SK-MEL-5 (cell line): ENCODE measurements at places on chromosomes 11 and 22.

- no peak for DNase-seq
Measured at GRCh38 chr22:49660321-49660720, 167.4 kb downstream of the BRD1 start.

DNA sequence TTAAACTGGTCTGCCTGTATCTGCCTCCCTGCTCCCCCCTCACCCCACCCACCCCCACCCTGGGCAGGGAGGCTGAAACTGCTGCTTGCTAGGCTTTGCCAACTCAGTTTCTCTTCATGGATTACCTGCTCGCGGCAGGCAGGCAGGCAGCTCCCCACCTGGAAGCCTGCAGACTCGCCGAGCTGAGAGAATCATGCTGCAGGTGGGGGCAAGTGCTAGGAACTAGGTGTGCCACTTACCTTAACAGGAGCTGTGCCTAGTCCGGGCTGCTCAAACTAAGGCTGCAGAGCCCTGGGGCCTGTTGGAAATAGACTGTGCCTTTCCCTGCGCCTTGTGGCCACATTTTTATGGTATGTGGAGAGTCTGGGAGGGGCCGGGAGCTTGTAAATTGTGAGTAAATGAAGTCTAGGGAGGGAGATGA lies 30.3 kb downstream of the MARK2 start:
- DNase-seq: no peak

DNA sequence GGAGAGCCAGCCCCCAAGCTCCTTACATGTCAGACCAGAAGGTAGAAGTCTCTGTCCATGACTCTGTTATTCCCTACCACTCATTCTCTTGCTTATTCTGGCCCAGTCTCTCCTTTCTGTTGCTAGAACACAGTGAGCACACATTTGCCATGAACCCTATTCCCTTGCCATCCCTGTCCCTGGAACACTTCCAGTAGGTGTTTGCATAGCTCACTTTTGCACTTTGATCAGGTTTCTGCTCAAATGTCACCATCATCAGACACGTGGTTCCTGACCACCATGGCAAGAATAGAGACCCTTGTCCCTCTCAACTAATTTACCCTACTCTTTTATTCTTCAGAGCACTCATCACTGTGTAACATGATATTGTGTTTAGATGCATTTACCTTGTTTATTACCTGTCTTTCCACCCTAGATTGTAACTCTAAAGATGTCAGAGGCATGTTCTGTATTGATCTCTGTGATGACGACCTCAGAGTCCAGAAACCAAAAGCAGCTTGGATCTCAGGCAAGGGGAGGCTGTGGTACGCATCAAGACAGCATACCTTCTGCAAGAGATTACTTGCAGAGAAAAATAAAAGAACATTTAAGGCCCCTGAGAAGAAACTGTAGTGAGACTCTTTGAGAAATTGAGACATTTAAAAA lies 606.4 kb downstream of the OPCML start:
- DNase-seq: no peak

DNA sequence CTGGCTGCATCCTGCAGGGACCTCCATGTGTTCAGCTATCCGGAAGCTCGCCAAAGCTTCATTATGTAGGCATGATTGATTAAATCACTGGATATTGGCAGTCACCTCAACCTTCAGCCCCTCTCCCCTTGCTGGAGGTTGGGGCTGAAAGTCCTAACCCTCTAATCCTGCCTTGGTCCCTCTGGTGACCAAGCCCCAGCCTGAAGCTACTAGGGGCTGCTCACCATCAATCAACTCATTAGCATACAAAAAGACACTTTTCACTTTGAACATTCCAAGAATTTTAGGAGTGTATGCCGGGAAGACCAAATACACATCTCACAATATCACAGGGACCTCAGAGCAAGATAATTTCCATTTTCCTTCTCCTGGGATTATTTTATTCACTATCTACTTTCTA lies 38.8 kb upstream of the TPBGL start:
- DNase-seq: no peak

DNA sequence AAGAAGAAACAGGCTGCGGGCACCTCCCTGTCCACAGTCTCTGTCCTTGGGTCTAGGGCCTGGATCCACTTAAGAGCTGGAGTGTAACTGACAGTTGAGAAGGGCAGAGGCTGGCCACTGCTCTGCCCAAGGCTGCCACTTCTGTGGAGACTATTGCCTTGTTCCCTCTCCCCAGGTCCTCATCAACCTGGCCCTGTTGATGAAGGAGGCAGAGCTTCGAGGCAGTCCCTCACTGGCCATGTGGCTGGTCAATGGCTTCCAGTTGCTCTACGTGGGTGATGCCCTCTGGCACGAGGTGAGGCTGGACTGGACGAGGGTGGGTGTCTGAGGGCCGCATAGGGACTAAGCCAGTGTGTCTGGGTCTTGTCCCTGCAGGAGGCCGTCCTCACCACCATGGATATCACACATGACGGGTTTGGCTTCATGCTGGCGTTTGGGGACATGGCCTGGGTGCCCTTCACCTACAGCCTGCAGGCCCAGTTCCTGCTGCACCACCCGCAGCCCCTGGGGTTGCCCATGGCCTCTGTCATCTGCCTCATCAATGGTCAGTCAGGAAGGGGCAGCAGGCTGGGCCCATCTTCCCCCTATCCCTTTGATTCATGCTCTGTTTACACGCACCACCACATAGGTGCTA lies 2.8 kb downstream of the ZNHIT2 start:
- DNase-seq: no peak

- DNase-seq: no peak
Measured at GRCh38 chr11:64677441-64678023, 45.5 kb downstream of the NRXN2 start.

- no peak for DNase-seq
Measured at GRCh38 chr11:709109-709997, 3.3 kb downstream of the EPS8L2 start.

GRCh38 chr11:6458352-6459098 lies 15.2 kb downstream of the TRIM3 start:
- no peak for DNase-seq

DNA sequence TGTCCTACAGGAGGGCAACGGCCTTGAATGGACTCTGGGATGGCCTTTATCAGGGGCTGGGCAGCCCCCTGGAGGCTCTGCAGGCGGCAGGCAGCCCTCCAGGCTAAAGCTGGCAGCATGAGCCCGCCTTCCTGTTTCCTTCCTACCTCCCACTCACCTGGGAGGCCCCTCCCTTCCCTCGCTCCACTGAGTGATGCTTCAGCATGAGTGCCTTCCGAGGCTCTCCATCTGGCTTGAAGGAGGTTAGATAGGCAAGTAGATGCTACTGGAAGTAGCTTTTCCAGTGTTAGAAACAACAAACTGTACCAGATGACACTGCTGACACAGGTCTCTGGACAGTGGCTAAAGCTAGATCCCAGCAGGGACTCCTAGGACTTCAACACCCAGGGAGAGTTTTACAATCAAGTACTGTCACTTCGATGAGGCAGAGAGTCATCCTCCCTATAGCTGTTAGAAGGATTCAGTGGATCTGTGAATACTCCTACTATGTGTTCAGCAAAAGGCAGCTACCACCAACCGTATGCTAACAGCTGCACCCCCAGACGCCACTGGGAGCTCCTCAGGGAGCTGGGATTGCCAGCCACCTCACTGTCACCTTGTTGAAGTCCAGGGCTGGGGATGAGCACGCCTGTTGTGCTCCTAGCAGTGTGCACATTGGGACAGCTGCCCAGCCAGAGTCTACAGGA lies 4.1 kb upstream of the SLC25A1 start:
- no peak for DNase-seq

GRCh38 chr11:124078591-124078990 lies 36.7 kb upstream of the VWA5A start:
- DNase-seq: no peak

GRCh38 chr11:65121447-65121864 lies 478 bp downstream of the FAU start:
- DNase-seq: no peak
